ENCODE measurements at places on chromosomes 12 and 14. TPM values are rescaled to one million over a fixed set of nuclear protein-coding genes. Genes with fewer than 3 reads are reported as not detected.

The TMEM132C gene
- total RNA-seq, result not detected

The LAG3 gene
- 0.34 TPM for total RNA-seq

The SAMD4A gene
- 14.4 TPM for total RNA-seq

The KERA gene
- total RNA-seq, result not detected

- DNase-seq, result no peak
These were observed at the start of gene TSPAN11 for GRCh38 chr12:30926243-30927221. TSS of gene TSPAN11 (plus strand) at chr12:30926748. CDS start at chr12:30953992, 27,244 bp downstream.

DNA sequence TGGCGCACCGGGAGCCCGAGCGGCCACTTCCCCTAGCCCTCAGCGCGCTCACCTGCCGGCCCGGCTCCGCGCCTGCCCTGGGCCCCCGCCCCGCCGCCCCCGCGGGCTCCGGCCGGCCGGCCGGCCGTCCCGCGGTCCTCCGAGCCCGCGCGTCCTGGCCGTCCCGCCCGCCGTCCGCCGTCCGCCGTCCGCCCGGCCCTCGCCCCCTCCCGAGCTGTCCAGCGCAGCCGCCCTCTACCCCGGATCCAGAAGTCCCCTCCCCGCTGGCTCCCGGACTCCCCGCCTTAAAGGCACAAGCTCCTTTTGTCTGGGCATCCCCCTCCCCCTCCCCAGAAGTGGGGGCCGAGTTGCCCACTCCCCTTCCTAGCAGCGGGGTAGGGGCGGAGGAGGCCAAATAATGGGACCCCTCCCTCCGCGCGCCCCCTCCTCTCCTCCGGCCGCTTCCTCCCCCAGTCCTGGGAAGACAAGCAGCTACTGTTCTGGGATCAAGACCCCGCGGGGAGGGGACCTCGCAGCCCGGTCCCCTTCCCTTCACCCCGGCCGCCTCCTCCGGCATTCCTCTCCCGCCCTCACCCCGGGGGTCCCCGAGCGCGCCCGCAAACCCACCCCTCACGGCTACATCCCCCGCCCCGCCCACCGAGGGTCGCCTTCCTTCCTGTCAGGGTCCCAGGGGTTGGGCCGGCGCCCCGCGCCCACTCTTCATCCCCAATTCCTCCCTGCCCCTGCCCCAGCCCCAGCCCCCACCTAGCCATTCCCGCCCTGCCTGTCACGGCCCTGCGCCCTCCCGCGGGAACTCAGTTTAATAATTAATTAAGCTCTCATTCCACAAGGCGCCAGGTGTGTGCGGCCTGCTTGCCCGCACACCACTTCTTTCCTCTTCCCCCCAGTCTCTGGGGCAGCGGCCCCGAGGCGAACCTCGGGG is at the start of gene ADCY6:
TSS of gene ADCY6 (minus strand) at position 236 of the 922 bp plus-strand sequence. CDS start 5,655 bp downstream, outside the sequence.
- DNase-seq, result peak; percentile 72

DNA sequence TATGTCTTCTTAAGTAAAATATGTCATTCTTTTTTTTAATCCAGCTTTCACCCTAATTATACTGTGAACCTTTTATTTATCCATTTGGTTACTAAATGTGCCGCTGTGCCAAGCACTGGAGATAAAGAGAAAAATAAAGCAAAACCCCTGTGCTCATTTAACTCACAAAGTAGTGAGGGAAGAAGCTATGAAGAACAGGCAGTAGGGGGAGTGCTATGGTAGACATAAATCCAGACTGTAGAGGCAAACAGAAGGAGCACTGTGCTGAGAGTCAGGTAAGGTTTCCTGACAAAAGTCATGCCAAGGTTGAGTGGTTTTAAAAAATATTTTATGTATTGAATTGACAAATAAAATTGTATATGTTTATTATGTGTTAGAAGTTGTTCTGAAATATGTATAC is 188.5 kb upstream of the SYT10 start:
- no peak for DNase-seq

- no peak for DNase-seq
These were observed 6.8 kb downstream of the MAP1LC3B2 start for GRCh38 chr12:116565963-116566362.

DNA sequence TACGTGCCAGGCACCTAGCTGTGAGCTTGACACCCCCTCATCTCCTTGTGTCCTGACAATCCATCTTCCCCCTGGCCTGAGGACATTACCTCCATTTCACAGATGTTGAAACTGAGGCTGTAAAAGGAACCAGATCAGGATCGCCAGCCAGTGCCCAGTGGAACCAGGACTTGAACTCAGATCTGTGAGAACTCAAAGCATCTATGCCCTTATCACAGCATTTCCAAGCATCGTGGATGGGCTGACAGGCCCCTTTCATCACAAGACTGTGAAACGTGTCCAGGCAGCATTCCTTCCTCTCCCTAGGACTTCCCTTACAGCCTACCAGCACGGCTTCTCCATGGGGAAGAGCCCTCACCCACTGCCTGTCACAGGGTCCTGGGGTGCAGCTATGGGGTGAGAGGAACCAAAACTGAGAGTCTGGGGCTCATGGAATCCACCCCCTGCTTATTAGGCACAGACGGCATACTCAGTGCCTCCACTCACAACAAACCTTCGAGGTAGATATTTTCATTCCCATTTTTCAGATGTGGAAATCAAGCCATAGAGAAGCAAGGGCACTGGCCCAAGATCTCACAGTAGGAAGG is 26.9 kb downstream of the CMKLR1 start:
- DNase-seq, result no peak

DNA sequence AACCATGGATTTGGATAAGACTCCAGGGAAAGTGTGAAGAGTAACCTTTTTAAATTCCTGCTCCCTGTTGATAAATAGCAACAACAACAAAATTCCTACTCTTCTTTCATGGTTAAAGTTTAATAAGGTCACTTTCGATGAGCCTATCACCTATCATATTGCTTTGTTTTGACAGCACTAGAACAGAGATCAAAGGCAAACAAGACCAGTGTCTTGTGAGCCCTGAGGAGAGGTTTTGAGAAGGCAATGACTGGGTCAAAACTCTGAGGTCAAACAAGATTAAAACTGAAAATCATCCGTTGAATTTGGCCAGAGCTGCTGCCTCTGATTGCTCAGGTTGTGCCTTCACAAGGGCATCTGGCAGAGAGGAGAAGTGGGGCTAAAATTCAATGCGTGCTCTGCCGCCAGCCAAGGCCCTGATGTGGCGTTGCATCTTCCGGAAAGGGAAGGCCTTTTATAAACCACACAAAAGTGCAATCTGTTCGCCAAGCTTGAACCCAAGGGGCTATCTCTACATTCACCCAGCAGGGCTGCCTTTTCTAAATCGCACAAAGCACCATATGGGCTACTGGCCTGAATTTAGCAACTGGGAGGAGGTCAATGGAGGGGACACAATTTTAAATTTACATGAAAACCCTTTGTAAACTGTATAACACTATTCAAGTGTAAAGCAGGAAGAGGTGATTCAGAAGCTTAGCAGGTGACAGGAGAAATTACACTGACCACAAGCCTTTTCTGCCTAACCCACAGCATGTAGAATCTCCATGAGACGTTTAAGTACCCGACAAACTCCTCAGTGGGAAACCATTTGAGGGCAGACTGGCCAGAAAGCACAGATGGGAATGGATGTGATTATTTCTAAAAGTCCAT is 140.8 kb downstream of the DAD1 start:
- no peak for DNase-seq
